NCI-H2081 (cell line): ENCODE measurements at places on chromosomes 7 and 10.

GRCh38 chr10:103455235-103455634 is 3.1 kb upstream of the CALHM2 start:
- DNase-seq = no peak

DNA sequence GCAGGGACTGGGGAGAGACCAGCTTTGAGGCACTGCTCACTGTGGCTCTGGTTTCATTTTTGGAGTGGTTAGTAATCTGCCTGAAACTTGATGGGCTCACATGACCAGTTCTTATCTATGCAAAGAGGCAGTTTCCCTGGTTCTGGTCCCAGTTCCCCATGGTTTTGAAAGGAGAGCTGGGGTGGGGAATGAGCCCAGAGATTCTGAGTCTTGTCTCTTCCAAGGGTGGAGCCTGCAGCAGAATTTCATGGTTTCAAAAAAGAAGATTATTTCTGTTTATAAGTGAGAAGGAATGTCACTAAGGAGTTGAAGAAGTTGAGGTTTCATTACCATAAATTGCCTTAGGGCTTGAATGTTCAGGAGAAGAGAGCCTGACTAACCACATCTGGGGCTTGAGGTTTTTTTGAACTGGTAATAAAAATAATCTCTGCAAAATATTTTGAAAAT is 190.2 kb upstream of the HABP2 start:
- DNase-seq = no peak

DNA sequence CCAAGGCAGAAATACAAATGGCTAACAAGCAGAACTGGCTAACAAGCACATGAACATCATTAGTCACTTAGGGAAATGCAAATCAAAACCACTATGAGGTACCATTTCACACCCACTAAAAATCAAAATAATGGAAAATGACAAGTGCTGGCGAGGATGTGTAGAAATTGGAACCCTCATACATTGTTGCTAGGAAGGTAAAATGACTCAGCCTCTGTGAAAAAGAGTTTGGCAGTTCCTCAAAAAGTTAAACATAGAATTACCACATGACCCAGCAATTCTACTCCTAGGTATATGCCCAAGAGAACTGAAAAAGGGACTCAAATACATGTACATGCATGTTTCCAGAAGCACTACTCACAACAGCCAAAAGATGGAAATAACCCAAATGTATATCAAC is 52.8 kb upstream of the ANAPC16 start:
- DNase-seq = no peak

GRCh38 chr10:26215935-26216584 is 514 bp upstream of the GAD2 start:
- peak; percentile 80 for DNase-seq

DNA sequence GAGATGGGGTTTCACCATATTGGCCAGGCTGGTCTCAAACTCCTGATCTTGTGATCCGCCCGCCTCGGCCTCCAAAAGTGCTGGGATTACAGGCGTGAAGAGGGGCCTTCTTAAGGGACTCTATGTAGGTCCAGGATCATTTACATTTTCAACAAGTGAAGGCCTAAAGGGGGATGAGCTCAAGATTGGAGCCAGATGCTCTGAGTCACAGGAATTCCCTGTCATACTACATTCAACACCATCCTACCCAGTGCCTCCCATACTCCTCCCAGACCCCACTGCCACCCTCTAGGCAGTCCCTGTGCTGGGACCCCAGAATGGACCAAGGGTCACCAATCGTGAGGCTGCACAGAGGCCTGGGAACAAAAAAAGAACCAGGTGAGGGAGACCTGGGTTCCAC is 29.9 kb downstream of the CYTH3 start:
- no peak for DNase-seq
